ENCODE measurements at places on chromosomes 5 and 9.

GRCh38 chr5:25481463-25481862, 836.7 kb upstream of the CDH10 start:
- no peak overlapping the region for H3K27ac ChIP-seq
- no peaks in the 10 kb centered on the region for H3K27me3 ChIP-seq
- H3K36me3 ChIP-seq, result no peaks in the 10 kb centered on the region
- no peaks in the 10 kb centered on the region for H3K4me1 ChIP-seq

- H3K4me3 ChIP-seq, result peak within 1 kb of the TSS; percentile 84
- peak within 1 kb of the TSS; percentile 95 for H3K27ac ChIP-seq
- H3K36me3 ChIP-seq, result no peaks in the 10 kb centered on the region
- DNase-seq, result no peak
These were observed at the start of gene RNF38 for GRCh38 chr9:36399980-36400331. Gene RNF38, minus strand, starts transcription at chr9:36400269. Its CDS starts 161 bp downstream, at chr9:36400108.

DNA sequence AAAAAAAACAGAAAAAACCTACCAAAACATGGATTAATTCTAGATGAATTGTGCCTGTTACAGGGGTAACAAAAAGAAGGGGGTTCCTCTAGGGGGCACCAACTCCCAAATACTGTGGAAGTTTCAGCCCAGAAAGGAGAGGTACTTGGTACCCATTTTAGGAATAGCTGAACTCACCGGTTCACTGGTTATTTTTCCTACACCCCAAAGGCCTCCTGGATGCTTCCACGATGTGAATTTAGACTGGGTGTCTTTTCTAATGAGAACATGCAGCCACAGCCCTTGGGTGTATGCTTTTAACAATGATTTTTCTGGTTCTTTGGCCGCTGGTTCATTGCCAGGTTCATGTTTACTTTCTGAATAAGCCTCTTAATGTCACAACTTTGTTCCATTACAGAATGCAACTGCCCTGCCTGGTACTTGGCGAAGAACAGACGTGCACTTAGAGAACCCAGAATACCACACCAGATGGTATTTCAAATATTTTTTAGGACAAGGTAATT, 46.7 kb downstream of the GARNL3 start:
- no peaks in the 10 kb centered on the region for H3K36me3 ChIP-seq
- H3K4me1 ChIP-seq, result peaks cover 32% of the 10 kb centered on the region
- no peak overlapping the region for H3K4me3 ChIP-seq

GRCh38 chr5:177313561-177314259, 2.0 kb upstream of the MXD3 start:
- H3K27ac ChIP-seq, result no peak overlapping the region
- no peak for DNase-seq
- peaks cover 8% of the 10 kb centered on the region for H3K36me3 ChIP-seq

DNA sequence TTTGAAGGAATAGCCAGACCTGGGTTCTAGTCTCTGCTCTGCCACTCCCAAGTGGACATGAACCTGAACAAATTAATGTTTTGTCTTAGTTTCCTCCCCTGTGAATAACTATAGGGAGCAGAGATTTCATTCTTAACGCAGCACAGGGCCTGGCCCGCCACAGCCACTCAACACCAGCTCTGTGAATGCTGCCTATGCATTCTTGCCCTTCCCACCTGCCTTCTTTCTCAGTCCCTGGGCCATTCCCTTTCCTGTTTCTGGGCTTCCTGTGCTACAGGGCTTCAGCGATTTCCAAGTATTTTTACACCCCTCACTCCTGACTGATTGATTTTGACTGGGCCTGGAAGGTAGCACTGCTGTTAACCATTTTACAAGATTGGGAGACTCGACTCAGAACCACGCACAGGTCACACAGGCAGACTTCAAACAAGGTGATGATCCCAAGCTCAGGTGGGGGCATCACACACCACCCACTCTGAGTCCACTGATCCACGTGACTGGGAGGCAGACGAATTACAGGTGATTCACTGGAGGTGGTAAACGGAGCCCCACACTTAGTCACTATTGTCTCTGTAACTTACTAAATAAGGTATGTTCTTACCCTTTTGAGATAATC, 21.4 kb downstream of the PTPN3 start:
- peaks cover 3% of the 10 kb centered on the region for H3K27me3 ChIP-seq
- no peaks in the 10 kb centered on the region for H3K36me3 ChIP-seq
- H3K4me3 ChIP-seq, result no peak overlapping the region
- H3K4me1 ChIP-seq, result peaks cover 5% of the 10 kb centered on the region

DNA sequence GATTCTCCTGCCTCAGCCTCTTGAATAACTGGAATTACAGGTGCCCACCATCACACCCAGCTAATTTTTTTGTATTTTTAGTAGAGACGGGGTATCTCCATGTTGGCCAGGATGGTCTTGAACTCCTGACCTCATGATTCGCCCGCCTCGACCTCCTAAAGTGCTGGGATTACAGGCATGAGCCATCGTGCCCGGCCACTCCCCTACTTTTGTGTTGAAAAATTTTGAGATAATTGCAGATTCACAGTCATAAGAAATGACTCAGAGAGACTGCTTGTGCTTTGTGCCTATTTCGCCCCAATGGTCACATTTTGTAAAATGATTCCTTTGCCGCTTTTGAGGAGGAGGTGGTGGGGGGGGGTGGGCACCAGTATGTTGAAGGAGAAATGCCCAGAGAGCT, 48.1 kb upstream of the SH3PXD2B start:
- DNase-seq, result peak; percentile 45
- peaks cover 24% of the 10 kb centered on the region for H3K4me1 ChIP-seq
- no peak overlapping the region for H3K4me3 ChIP-seq
- H3K27me3 ChIP-seq, result no peaks in the 10 kb centered on the region

- no peak for DNase-seq
- no peak overlapping the region for H3K27ac ChIP-seq
- peaks cover under 1% of the 10 kb centered on the region for H3K4me1 ChIP-seq
- no peaks in the 10 kb centered on the region for H3K27me3 ChIP-seq
These were observed 28.7 kb downstream of the CCT5 start for GRCh38 chr5:10278658-10279279.

DNA sequence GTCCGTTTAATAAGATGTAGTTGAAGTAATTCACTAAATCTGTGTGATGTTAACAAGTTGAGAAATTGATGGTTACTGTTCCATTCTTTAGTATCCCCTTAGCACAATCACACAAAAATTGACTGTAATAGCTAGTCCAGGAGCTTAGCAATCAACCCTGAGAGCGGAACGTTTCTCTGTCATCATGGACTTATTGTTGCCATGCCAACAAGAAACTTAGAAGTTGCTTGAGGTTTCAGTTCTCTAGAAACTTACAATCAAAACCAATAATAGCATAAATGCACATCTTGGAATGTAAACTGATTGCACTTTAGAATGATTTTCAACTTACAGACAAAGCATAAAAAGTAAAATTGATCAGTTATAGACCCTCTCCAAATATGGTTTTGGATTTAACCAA, 125.4 kb upstream of the ANKH start:
- no peak for DNase-seq
- no peaks in the 10 kb centered on the region for H3K4me1 ChIP-seq
- no peaks in the 10 kb centered on the region for H3K27me3 ChIP-seq
- H3K36me3 ChIP-seq, result no peaks in the 10 kb centered on the region

GRCh38 chr5:157088342-157088990, 20.4 kb downstream of the HAVCR2 start:
- no peak overlapping the region for H3K27ac ChIP-seq
- H3K4me3 ChIP-seq, result no peak overlapping the region
- H3K36me3 ChIP-seq, result no peaks in the 10 kb centered on the region
- no peaks in the 10 kb centered on the region for H3K4me1 ChIP-seq

DNA sequence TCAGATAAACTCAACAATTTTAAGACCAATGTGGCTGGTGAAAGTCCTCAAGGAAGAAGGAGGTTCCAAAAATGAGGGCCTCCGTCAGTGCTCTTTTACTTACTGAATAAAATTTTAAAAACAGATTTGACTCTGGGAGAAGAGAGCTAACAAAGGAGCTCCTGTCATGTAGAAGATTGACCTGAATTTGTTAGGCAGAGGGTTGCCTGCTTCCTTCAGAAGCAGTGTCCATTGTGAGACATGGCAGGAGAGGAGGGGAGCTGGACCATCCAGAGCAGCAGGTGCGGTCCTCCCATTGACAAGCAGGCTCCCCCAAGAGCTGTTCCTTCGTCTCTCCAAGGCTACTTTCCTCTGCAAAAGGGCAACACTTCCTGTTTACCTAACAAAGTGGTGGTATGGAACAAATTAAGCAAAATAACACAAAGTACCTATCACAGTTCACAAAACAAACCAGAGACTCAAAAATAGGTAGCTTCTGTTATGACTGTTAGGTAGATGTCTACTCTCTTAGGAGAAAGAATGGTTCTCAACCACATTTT, 238.1 kb downstream of the DENND1A start:
- peaks cover 9% of the 10 kb centered on the region for H3K4me1 ChIP-seq
- no peaks in the 10 kb centered on the region for H3K27me3 ChIP-seq
- H3K27ac ChIP-seq, result no peak overlapping the region
- no peak overlapping the region for H3K4me3 ChIP-seq

DNA sequence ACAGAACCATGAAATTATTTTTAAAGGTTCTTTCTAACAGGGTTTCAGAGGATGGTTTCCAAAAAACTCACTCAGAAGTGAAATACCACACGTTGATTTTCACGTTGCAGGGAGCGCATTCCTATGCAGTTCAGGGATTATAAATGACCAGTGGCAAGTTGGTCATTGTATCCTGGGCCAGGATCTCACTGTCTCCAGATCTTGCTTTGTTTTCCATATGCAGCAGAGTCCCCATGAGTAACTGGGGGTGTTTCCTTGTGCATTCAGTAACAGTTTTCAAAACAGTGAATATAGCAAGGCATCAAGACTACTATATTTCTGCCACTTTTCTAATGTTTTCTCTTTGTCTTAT, 1064.9 kb upstream of the DMAC1 start:
- no peak overlapping the region for H3K4me3 ChIP-seq
- no peaks in the 10 kb centered on the region for H3K27me3 ChIP-seq
- H3K27ac ChIP-seq, result no peak overlapping the region
- H3K4me1 ChIP-seq, result no peaks in the 10 kb centered on the region

GRCh38 chr9:126291925-126292324, 34.7 kb upstream of the MVB12B start:
- H3K27ac ChIP-seq, result no peak overlapping the region
- no peaks in the 10 kb centered on the region for H3K36me3 ChIP-seq
- no peaks in the 10 kb centered on the region for H3K4me1 ChIP-seq
- DNase-seq, result no peak
- H3K4me3 ChIP-seq, result no peak overlapping the region
- H3K27me3 ChIP-seq, result no peaks in the 10 kb centered on the region

GRCh38 chr9:20351715-20352114, 270.6 kb downstream of the MLLT3 start:
- H3K36me3 ChIP-seq, result no peaks in the 10 kb centered on the region
- no peaks in the 10 kb centered on the region for H3K27me3 ChIP-seq
- H3K27ac ChIP-seq, result no peak overlapping the region
- H3K4me3 ChIP-seq, result no peak overlapping the region

- H3K4me1 ChIP-seq, result peaks cover 4% of the 10 kb centered on the region
- no peak overlapping the region for H3K27ac ChIP-seq
- no peak overlapping the region for H3K4me3 ChIP-seq
These were observed 177.9 kb downstream of the TSSK1B start for GRCh38 chr5:113256671-113257452.

DNA sequence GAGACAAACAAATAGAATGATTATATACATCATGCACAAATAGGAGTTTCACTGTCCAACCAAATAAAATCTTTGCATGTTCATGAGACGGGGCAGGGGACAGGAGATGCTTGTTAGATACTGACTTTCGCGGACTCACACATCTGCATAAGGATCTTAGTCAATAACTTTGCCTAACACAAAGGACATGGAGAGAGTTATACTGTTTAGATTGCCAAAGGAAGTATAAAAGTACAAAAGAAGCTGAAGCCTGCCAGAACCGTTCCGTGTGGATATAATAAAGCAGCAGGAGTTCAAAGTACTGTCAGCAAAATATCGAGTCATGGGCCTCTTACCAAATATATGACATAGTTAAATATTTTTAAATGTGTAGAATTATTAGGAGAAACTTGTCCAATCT, 1148.4 kb downstream of the EFNA5 start:
- H3K4me1 ChIP-seq, result no peaks in the 10 kb centered on the region
- no peaks in the 10 kb centered on the region for H3K36me3 ChIP-seq
- DNase-seq, result no peak
- no peak overlapping the region for H3K4me3 ChIP-seq

- no peaks in the 10 kb centered on the region for H3K36me3 ChIP-seq
- no peak overlapping the region for H3K4me3 ChIP-seq
- no peaks in the 10 kb centered on the region for H3K27me3 ChIP-seq
These were observed 487.5 kb upstream of the SGCD start for GRCh38 chr5:155839251-155840037.
